ENCODE measurements at places on chromosomes 16 and 17.

DNA sequence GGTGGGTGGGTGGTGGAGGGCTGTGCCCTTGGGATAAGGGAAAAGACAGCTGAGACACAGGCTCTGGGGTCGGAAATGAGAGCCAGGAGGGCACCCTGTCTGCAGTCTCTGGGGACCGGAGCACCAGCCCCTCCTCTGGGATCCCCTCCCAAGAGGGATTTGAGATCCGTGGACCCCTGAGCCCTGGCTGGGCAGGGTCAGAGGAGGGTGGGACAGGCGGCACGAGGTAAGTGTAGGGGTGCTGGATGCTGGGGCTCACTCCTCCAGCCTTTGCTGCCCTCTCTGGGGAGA is 425 bp downstream of the SGSH start:
- no peak for DNase-seq

- no peak for DNase-seq
Measured at GRCh38 chr17:6559753-6560215, 3.4 kb upstream of the PITPNM3 start.

DNA sequence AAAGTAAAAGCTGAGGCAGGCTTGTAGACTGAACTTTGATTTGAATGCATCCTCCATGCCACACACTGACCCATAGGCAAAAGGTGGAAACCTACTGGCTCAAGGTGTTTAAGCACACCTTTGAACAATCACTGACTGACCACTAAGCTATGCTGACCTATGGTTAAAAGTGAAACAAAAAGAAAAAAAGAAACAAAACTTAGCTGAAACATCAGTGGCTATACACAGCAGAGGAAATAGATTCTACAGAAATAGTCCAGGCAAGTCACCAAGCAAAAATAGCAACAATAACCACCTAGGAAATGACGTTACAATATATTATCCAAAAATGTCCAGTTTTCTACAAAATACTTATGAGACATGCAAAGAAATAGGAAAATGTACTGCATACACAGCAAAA is 60.2 kb downstream of the RPGRIP1L start:
- DNase-seq, result no peak

- DNase-seq, result no peak
Measured at GRCh38 chr17:49573510-49574322, 2.0 kb upstream of the NXPH3 start.

GRCh38 chr17:55612691-55613141 is 101.5 kb upstream of the SMIM36 start:
- no peak for DNase-seq

DNA sequence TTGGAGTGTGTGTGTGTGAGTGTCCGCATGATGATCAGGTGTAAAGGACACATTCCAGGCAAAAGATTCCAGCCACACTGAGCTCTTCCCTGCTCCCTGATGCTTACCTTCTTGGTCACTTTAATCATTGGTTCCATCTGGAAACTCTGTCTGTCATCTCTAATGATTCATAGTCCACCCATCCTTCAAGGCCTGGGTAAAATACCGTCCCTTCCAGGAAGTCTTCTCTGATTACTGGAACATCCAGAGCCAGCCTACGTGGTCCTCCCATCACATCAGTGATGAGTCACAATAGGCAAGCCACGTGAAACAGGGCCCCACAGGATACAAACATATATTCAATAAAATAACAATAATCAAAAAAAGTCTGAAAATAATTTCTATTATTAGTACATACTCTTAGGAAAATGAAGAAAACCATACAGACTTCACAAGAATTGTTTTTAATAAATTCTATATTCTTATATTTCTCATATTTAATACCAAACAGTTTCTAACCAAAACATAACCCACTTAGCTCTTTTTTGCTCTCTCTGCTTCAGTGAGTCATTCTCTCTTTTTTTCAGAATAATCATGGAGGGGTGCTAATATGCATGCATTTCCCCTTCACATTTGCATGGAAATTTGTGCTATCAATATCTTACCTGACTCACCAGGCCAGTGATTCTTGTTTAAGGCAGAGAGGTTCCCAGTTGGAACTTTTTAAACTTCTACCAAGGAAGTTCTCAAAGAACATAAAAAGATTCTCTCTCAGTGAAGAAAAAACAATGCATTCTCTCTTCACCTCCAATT is 263.2 kb downstream of the TOX3 start:
- no peak for DNase-seq

All from mucosa of gallbladder (tissue), 1 donor.